ENCODE measurements at places on chromosomes 7 and 10. TPM values are rescaled to one million over a fixed set of nuclear protein-coding genes. Genes with fewer than 3 reads are reported as not detected.

Gene NUTM2A
- 1.0 TPM for total RNA-seq

Gene TUBAL3
- not detected for total RNA-seq

Gene AGR2
- total RNA-seq, result not detected

Gene DNAJC12
- not detected for total RNA-seq

Gene UTF1
- not detected for total RNA-seq

Gene IGFBP3
- total RNA-seq, result 19.0 TPM

Gene ZPBP
- total RNA-seq, result not detected

Gene TMEM140
- total RNA-seq, result 55.2 TPM

Gene CPN1
- total RNA-seq, result not detected

Gene KNDC1
- 0.42 TPM for total RNA-seq
